ENCODE measurements at places on chromosomes 11 and 22. TPM values are rescaled to one million over a fixed set of nuclear protein-coding genes. Genes with fewer than 3 reads are reported as not detected.

Gene KRTAP5-11
- not detected for total RNA-seq

Gene ANO9
- not detected for total RNA-seq

Gene FAM118A
- total RNA-seq = 17.0 TPM

Gene SMTNL1
- not detected for total RNA-seq

Gene APLNR
- not detected for total RNA-seq

Gene POTEH
- total RNA-seq = not detected

Gene PHLDA2
- total RNA-seq = 1.6 TPM

Gene TMEM191B
- total RNA-seq = 0.65 TPM

Gene PHF21B
- not detected for total RNA-seq

Gene FBLN1
- 118 TPM for total RNA-seq

Gene ADM2
- 2.4 TPM for total RNA-seq

Gene MS4A12
- total RNA-seq = not detected

Gene LGR4
- total RNA-seq = 8.7 TPM

Gene SOX6
- total RNA-seq = 1.00 TPM

Gene CBLIF
- total RNA-seq = not detected

Gene KLHDC7B
- total RNA-seq = 0.28 TPM

Gene CCDC116
- total RNA-seq = 0.18 TPM

Gene CRYBB3
- total RNA-seq = not detected

Gene C11orf97
- not detected for total RNA-seq

Gene ANGPTL5
- under 0.01 TPM for total RNA-seq

Gene SLC22A9
- not detected for total RNA-seq

Gene MRGPRE
- total RNA-seq = not detected

Gene CASP5
- 0.14 TPM for total RNA-seq

Gene DEPDC7
- total RNA-seq = 7.4 TPM

Gene RIMBP3C
- total RNA-seq = 0.14 TPM

Gene CLDN5
- total RNA-seq = 0.28 TPM

Gene CRYBB2
- total RNA-seq = not detected

Gene TPST2
- 13.8 TPM for total RNA-seq

Gene UBQLN3
- total RNA-seq = under 0.01 TPM

Gene VSTM5
- total RNA-seq = 0.18 TPM

Gene SF1
- 49.1 TPM for total RNA-seq

Gene ANO3
- total RNA-seq = 0.28 TPM

Gene PRR5L
- total RNA-seq = 6.3 TPM

Gene SSTR3
- 0.09 TPM for total RNA-seq

Gene USP2
- total RNA-seq = 0.09 TPM

Gene DDTL
- total RNA-seq = 0.92 TPM

Gene C1QTNF6
- total RNA-seq = 5.8 TPM

Gene FREY1
- 1.00 TPM for total RNA-seq

Gene OR5D13
- not detected for total RNA-seq

Gene FZD4
- total RNA-seq = 30.6 TPM

Gene C11orf42
- total RNA-seq = not detected

Gene MS4A6A
- not detected for total RNA-seq

Gene MAPK8IP2
- 0.28 TPM for total RNA-seq

Gene SLC37A4
- total RNA-seq = 7.3 TPM

Gene KLHL35
- total RNA-seq = 3.0 TPM

Gene GNAZ
- 3.7 TPM for total RNA-seq

Gene JHY
- total RNA-seq = 1.7 TPM

Gene ANAPC15
- total RNA-seq = 23.5 TPM

Gene NPTXR
- total RNA-seq = 0.46 TPM

Gene LPXN
- 8.1 TPM for total RNA-seq

Gene RASD2
- under 0.01 TPM for total RNA-seq

Gene SHISAL1
- total RNA-seq = 17.5 TPM

Gene MED15
- total RNA-seq = 22.0 TPM

Gene MOGAT2
- not detected for total RNA-seq

Gene NXPE2
- total RNA-seq = 0.14 TPM

Gene CREB3L1
- 30.7 TPM for total RNA-seq

Gene ARAP1
- total RNA-seq = 104 TPM

Gene PGA5
- total RNA-seq = not detected

Gene OR51E1
- total RNA-seq = not detected

Gene KCNK4
- total RNA-seq = not detected

All from smooth muscle cell of bladder (primary cell).